ENCODE measurements at places on chromosomes 4 and X. TPM values are rescaled to one million over a fixed set of nuclear protein-coding genes. Genes with fewer than 3 reads are reported as not detected.
A peak's percentile ranks its signal among the peaks of the same experiment; 100 is the strongest.

DNA sequence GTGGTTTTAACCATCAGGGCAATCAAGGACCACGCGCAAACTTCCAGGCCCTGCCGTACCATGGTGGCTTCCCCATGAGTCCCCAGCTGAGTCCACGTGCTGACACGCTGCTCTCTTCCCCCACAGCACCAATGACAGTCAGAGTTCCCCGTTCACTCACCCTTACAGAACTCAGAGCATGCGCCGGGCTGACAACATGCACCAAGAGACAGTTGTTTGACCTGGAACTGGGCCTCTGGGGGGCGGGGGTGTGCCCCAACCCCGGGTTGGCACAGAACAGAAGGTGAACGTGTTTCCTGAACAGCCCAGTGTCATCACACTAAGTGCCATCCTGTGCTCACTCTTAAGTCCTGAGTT is 29.4 kb downstream of the IRF2 start:
- no peak overlapping the region for H3K4me3 ChIP-seq
- H3K27ac ChIP-seq, result peak overlapping the region; percentile 26
- no peak for DNase-seq

TFDP3 gene
- total RNA-seq, result not detected

- no peaks in the 10 kb centered on the region for H3K36me3 ChIP-seq
- peaks cover 5% of the 10 kb centered on the region for H3K27me3 ChIP-seq
- H3K4me3 ChIP-seq, result no peak overlapping the region
Measured at GRCh38 chrX:12865359-12865758, 1.5 kb upstream of the TLR7 start.

GRCh38 chr4:17276776-17277175 is 235.1 kb downstream of the QDPR start:
- H3K4me3 ChIP-seq, result no peak overlapping the region
- H3K4me1 ChIP-seq, result no peaks in the 10 kb centered on the region
- no peaks in the 10 kb centered on the region for H3K27me3 ChIP-seq
- DNase-seq, result peak; percentile 59
- H3K27ac ChIP-seq, result no peak overlapping the region

APELA gene
- total RNA-seq, result not detected

NAA11 gene
- total RNA-seq, result not detected

DGAT2L6 gene
- total RNA-seq, result not detected

- H3K4me3 ChIP-seq, result no peak overlapping the region
- peak overlapping the region; percentile 10 for H3K27ac ChIP-seq
- DNase-seq, result peak; percentile 59
- peaks cover 9% of the 10 kb centered on the region for H3K27me3 ChIP-seq
- peaks cover 12% of the 10 kb centered on the region for H3K4me1 ChIP-seq
Measured at GRCh38 chrX:45771560-45772340, 571.1 kb upstream of the DIPK2B start.

DNA sequence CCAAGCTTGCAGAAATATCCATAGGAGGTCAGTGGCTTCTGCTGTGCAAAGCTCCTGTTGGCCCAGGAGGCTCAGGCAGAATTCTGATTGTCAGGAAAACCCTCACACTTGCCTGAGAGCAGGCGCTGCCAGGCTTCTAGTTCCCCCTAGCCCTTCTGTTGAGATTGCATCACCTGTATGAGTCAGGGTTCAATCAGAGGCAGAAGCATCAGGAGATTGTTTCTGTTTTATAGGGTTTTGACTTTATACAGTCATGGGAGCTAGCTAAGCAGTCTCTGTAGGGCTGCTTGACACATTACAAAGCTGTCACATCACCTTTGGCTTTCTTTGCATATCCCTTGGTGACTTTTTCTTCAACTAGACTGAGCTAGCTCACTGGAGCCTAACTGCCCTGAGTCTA is 27.8 kb downstream of the DIPK2B start:
- DNase-seq, result no peak
- H3K4me3 ChIP-seq, result no peak overlapping the region
- no peaks in the 10 kb centered on the region for H3K27me3 ChIP-seq
- H3K27ac ChIP-seq, result no peak overlapping the region
- H3K4me1 ChIP-seq, result no peaks in the 10 kb centered on the region

GRCh38 chr4:15021311-15021710 is 19.0 kb downstream of the CPEB2 start:
- H3K27me3 ChIP-seq, result no peaks in the 10 kb centered on the region
- peak; percentile 52 for DNase-seq
- H3K27ac ChIP-seq, result no peak overlapping the region

- no peak for DNase-seq
- H3K4me1 ChIP-seq, result peaks cover 15% of the 10 kb centered on the region
- no peaks in the 10 kb centered on the region for H3K36me3 ChIP-seq
- no peak overlapping the region for H3K4me3 ChIP-seq
- no peak overlapping the region for H3K27ac ChIP-seq
- H3K27me3 ChIP-seq, result no peaks in the 10 kb centered on the region
Measured at GRCh38 chr4:145890689-145891088, 47.9 kb downstream of the ZNF827 start.

AFM gene
- not detected for total RNA-seq

- H3K4me3 ChIP-seq, result no peak overlapping the region
- DNase-seq, result no peak
- H3K4me1 ChIP-seq, result no peaks in the 10 kb centered on the region
- no peak overlapping the region for H3K27ac ChIP-seq
Measured at GRCh38 chr4:189771696-189772361, 168.8 kb upstream of the FRG1 start.

DNA sequence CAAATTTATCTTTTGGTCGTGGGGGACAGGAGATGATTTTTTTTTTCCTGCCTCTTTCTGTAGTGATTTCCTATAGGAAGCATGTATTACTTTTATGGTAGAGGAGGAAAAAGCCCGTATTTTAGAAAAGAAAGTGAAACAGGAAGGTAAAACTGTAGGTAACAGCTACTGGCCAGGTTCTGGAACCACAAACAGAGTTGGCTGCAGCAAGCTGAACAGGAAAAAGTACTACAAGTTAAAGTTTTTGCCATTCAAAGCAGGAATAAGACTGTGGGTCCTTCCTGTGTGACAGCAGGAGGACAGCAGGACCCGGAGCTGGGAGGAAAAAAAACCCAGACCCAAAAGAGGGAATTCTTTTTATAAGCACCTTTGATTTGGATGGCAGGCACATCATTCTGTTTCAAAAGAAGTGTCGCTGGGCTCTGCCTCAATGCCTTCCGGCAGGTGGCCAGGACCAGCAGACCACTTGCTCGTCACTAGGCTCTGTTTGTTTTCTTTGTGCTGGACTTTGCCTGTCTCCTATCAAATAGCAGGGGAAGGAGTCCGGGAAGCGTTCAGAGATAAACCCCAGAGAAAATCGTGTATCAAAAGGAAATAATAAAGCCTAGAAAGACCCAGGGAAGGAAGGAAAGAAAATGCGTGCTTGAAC is 277.9 kb downstream of the ADGRA3 start:
- no peaks in the 10 kb centered on the region for H3K27me3 ChIP-seq
- no peaks in the 10 kb centered on the region for H3K4me1 ChIP-seq
- no peak overlapping the region for H3K27ac ChIP-seq
- H3K36me3 ChIP-seq, result no peaks in the 10 kb centered on the region
- DNase-seq, result no peak

GRCh38 chr4:37991623-37992410 is 31.6 kb downstream of the PTTG2 start:
- H3K4me1 ChIP-seq, result peaks cover 45% of the 10 kb centered on the region
- no peaks in the 10 kb centered on the region for H3K27me3 ChIP-seq
- no peak overlapping the region for H3K4me3 ChIP-seq
- no peak for DNase-seq

JAKMIP1 gene
- 0.15 TPM for total RNA-seq

CITED1 gene
- 1.8 TPM for total RNA-seq

LEF1 gene
- 25.4 TPM for total RNA-seq

UGT2B17 gene
- total RNA-seq, result 0.46 TPM

KLF8 gene
- total RNA-seq, result 12.6 TPM

- no peak overlapping the region for H3K4me3 ChIP-seq
- no peaks in the 10 kb centered on the region for H3K4me1 ChIP-seq
- peaks cover 32% of the 10 kb centered on the region for H3K27me3 ChIP-seq
- DNase-seq, result no peak
Measured at GRCh38 chrX:14896273-14896672, 23.1 kb downstream of the MOSPD2 start.

GRCh38 chr4:101651778-101652177 is 138.8 kb upstream of the BANK1 start:
- no peak overlapping the region for H3K27ac ChIP-seq
- H3K36me3 ChIP-seq, result no peaks in the 10 kb centered on the region
- no peaks in the 10 kb centered on the region for H3K27me3 ChIP-seq
- peak; percentile 2 for DNase-seq
- H3K4me3 ChIP-seq, result no peak overlapping the region

RBM46 gene
- total RNA-seq, result not detected

CT45A10 gene
- not detected for total RNA-seq

DNA sequence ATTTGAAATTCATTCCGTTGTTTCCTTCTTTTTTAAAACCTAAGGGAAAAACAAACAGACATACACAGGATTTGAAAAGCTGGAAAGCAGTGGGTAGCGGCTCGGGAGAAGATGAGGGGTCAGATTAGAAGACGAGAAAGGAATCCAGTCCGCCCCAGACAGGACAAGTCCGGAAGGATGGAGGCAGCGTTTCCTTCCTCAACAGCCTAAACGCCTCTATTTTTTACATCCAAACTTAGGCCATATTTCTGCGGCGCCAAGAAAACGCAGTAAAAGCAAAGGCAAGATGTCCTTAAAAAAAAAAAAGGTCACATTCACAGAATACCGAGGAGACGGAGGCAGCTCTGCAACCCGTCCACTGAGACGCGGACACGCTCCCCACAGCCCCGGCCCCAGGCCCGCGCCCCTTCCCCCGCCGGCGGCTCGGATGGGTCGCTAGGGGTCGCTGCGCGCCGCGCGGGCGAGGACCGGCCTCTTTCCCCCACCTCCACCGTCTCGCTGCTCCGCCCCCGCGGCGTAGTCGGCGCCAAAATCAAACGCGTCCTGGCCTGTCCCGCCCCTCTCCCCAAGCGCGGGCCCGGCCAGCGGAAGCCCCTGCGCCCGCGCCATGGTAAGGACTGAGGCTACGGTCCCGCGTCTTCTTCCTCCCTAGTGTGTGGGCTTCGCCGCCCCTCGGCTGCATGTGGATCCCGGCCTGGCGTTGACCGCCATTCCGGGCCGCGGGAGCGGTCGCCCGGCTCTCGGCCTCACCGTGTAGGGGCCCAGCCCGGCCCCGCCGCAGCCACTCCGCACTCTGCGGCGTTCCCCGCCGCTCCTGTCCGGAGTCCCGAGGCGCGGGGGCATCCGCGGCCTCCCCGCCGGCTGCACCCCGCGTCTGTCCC is at the start of gene MND1:
Gene MND1 (plus strand): TSS at position 558 of the 881 bp plus-strand sequence. CDS start 50 bp downstream, at position 608.
- peak within 1 kb of the TSS; percentile 78 for H3K4me3 ChIP-seq
- DNase-seq, result peak; percentile 95
- no peak within 1 kb of the TSS for H3K27ac ChIP-seq
- H3K4me1 ChIP-seq, result peaks cover 1% of the 10 kb centered on the region
- no peaks in the 10 kb centered on the region for H3K27me3 ChIP-seq
- H3K36me3 ChIP-seq, result no peaks in the 10 kb centered on the region

FHIP1A gene
- total RNA-seq, result 21.8 TPM

- no peaks in the 10 kb centered on the region for H3K4me1 ChIP-seq
- no peak for DNase-seq
- H3K27me3 ChIP-seq, result no peaks in the 10 kb centered on the region
- H3K4me3 ChIP-seq, result no peak overlapping the region
- H3K36me3 ChIP-seq, result no peaks in the 10 kb centered on the region
Measured at GRCh38 chr4:71382900-71383560, 44.2 kb downstream of the SLC4A4 start.

GRCh38 chrX:149628280-149628679 is 3.3 kb downstream of the TMEM185A start:
- no peak overlapping the region for H3K27ac ChIP-seq
- H3K36me3 ChIP-seq, result no peaks in the 10 kb centered on the region
- peaks cover 5% of the 10 kb centered on the region for H3K4me1 ChIP-seq
- no peaks in the 10 kb centered on the region for H3K27me3 ChIP-seq
- DNase-seq, result no peak

KLHL13 gene
- total RNA-seq, result 3.6 TPM

- H3K27ac ChIP-seq, result no peak overlapping the region
- no peaks in the 10 kb centered on the region for H3K36me3 ChIP-seq
- no peaks in the 10 kb centered on the region for H3K27me3 ChIP-seq
- DNase-seq, result no peak
Measured at GRCh38 chr4:22848332-22848731, 155.6 kb downstream of the GBA3 start.

DNA sequence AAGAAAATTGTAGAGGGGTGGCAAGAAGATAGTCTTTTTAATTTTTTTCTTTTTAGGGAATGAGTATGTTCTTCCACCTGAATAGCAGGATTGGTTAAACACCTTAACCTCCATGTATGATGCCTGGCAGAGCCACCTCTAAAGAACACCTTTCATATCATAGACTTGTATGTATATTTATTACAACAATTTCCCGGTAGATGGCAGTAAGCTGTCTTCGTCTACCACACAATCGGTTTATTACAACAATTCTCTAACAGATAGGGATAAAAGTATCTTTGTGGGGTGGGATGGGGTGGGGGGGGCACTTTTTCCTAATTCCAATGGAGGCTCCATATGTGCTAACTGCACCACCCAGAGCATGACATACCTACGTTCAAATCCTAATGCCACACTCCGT is 255.5 kb downstream of the LDB2 start:
- no peak overlapping the region for H3K4me3 ChIP-seq
- no peaks in the 10 kb centered on the region for H3K4me1 ChIP-seq
- no peak for DNase-seq
- H3K36me3 ChIP-seq, result no peaks in the 10 kb centered on the region
- no peaks in the 10 kb centered on the region for H3K27me3 ChIP-seq
- no peak overlapping the region for H3K27ac ChIP-seq

CSAG3 gene
- total RNA-seq, result not detected

- DNase-seq, result no peak
- H3K27me3 ChIP-seq, result no peaks in the 10 kb centered on the region
- no peak overlapping the region for H3K27ac ChIP-seq
- no peaks in the 10 kb centered on the region for H3K4me1 ChIP-seq
Measured at GRCh38 chr4:148633720-148634119, 191.5 kb upstream of the NR3C2 start.

DNA sequence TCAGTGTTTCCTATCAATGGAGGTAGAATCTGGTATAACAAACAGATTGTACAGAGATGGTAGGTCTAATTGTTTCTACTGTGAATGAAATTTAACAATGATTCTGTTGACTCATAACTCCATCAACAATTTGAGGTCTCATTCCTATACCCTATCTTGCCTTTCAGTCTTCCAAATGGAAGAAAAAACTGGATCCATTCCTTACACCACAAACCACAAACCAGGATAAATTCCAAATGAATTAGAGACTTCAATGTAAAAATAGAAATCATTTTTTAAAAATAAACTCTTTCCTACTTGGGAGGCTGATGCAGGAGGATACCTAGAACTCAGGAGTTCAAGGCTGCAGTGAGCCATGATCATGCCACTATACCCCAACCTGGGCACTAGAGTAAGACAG is 114.4 kb upstream of the WDR44 start:
- H3K4me3 ChIP-seq, result no peak overlapping the region
- H3K4me1 ChIP-seq, result no peaks in the 10 kb centered on the region
- H3K27me3 ChIP-seq, result peaks cover 3% of the 10 kb centered on the region
- no peak overlapping the region for H3K27ac ChIP-seq
- H3K36me3 ChIP-seq, result no peaks in the 10 kb centered on the region

- H3K4me1 ChIP-seq, result no peaks in the 10 kb centered on the region
- no peak overlapping the region for H3K4me3 ChIP-seq
- H3K36me3 ChIP-seq, result no peaks in the 10 kb centered on the region
Measured at GRCh38 chr4:8143392-8144140, 15.0 kb downstream of the ABLIM2 start.

UBL4A gene
- total RNA-seq, result 38.2 TPM

- no peak for DNase-seq
- no peaks in the 10 kb centered on the region for H3K27me3 ChIP-seq
- no peaks in the 10 kb centered on the region for H3K36me3 ChIP-seq
- H3K27ac ChIP-seq, result no peak overlapping the region
Measured at GRCh38 chr4:61580721-61581377, 380.7 kb downstream of the ADGRL3 start.
